ENCODE measurements at places on chromosomes 5 and 9.

DNA sequence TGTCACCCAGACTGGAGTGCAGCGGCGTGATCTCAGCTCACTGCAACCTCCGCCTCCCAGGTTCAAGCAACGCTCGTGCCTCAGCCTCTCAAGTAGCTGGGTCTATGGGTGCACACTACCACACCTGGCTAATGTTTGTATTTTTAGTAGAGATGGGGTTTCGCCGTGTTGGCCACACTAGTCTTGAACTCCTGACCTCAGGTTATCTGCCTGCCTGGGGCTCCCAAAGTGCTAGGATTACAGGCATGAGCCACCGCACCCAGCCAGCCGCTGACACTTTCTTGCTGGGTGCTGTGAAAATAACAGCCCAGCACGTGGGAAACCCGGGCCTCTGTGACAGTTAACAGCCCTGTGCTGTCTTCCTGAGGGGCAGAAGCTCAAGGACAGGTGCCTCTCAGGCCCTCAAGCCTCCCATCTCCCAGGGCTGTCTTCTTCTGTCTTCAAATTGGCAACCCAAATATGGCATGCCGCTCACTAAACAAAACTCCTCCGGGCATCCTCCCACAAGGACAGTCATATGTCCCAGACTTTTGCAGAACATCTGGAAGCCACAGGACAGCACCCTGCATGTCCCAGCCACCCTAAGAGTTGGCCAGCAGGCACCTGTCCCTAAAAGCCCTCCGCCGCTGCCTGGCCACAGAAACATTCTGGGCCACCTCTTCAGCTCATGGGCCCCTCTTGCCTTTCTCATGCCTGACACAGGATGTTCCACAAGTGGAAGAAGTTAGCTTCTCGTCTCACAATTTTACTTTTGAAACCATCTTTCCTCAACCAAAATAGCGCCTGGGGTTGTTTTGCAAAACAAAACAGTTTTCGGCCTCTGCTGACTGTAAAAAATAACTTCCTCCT, 233.6 kb downstream of the SYK start:
- no peak for DNase-seq

GRCh38 chr9:78064075-78064474, 32.5 kb upstream of the GNAQ start:
- no peak for DNase-seq

GRCh38 chr9:83466351-83466750, 71.8 kb downstream of the FRMD3 start:
- DNase-seq: no peak

DNA sequence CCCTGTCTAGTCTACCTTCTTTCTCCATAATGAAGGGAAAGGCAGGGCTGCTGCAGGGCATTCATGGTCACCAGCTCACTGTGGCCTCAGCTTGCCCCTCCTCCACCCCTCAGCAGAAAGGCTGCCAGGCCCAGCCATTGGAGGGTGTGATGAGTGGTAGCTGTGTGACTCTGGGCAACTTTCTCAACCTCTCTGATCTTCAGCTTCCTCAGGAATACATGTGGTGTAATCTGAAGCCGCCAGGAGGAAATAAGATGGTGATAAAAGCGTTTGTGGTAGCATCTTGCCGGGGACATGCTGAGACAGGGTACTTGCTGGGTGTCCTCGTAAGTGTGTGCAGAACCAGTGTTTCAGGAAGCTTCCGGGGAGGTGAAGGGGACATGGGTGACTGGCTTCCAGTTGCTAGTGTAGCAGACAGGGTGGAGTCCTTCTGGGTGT, 9.8 kb downstream of the CXCL14 start:
- no peak for DNase-seq

- DNase-seq: no peak
Observed at GRCh38 chr5:136453199-136453598, 87.9 kb upstream of the TRPC7 start.

GRCh38 chr5:141958113-141958512, at the start of gene PCDH12:
Gene PCDH12 (minus strand): TSS chr5:141958202. CDS start chr5:141957851, 351 bp downstream.
- peak; percentile 48 for DNase-seq

- no peak for DNase-seq
Observed at GRCh38 chr9:9284201-9284600, 1328.6 kb downstream of the PTPRD start.

GRCh38 chr9:92804727-92805126, 40.1 kb upstream of the BICD2 start:
- DNase-seq: no peak

DNA sequence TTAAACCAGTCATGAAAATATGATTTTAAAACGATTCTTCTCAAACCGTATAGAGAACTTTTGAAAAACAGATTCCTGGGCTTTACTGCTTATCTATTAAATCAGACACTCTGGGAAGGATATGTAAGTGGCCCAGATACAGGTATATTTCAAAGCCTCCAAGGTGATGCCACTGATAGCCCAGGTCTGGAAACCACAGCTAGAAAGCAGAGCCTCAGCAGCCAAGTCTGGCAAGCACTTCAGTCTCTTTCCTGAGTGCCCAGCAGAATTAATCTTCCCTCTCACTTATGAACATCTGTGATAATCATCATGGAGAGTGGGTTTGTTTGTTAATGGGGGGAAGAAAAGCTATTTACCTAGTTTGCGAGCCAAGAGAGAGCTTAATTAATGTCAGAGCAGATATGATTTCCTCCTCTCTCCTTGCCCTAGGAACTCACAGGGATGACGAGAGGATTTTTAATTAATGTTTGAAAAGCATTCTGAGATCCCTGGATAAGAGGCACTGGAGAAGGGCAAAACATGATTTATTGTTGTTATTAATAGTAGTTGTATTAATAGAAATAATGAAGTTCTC, 368.4 kb downstream of the TLE1 start:
- DNase-seq: no peak

- no peak for DNase-seq
Observed at GRCh38 chr9:135043345-135043744, 44.1 kb upstream of the OLFM1 start.

DNA sequence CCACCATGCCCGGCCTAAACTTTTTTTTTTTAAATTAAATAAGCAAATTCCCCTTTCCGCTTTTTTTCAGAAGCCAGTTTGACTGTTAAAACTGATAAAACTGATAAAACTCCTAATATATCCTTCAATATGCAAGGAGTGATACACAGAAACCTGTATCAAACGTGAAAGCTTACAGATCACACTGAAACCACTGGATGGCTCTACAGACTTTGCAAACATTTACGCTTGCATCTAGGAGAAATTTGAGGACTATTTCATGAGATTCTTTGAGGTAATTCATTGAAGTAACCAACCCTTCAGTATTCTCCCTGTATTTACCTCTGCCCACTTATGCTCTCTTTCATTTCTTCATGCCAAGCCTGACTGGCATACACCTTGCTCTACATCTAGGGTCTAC, 40.6 kb upstream of the CHD1 start:
- DNase-seq: no peak

GRCh38 chr5:57207681-57208080, 33.8 kb downstream of the GPBP1 start:
- no peak for DNase-seq

- DNase-seq: no peak
Observed at GRCh38 chr5:66658516-66658915, 62.3 kb downstream of the MAST4 start.

- DNase-seq: no peak
Observed at GRCh38 chr5:178434016-178434761, 156.0 kb downstream of the COL23A1 start.

DNA sequence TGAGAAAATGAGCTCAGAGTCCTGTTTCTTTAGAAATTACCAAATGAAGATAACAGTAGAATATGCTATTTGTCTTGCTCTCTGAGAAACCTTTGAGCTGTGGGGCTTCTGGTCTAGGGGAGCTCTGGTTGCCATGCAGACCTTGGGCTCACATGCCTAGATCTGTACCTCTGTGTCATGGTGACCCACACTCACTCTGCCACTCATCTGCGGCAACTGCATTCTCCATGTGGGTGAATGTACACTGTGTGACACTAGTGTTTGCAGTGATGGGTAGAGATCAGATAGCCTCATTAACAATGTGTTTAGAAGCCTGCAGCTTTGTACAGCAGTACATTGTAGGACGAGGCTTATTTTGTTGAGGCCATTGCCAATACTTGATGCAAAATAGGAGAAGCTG, 521.2 kb downstream of the CHSY3 start:
- no peak for DNase-seq

DNA sequence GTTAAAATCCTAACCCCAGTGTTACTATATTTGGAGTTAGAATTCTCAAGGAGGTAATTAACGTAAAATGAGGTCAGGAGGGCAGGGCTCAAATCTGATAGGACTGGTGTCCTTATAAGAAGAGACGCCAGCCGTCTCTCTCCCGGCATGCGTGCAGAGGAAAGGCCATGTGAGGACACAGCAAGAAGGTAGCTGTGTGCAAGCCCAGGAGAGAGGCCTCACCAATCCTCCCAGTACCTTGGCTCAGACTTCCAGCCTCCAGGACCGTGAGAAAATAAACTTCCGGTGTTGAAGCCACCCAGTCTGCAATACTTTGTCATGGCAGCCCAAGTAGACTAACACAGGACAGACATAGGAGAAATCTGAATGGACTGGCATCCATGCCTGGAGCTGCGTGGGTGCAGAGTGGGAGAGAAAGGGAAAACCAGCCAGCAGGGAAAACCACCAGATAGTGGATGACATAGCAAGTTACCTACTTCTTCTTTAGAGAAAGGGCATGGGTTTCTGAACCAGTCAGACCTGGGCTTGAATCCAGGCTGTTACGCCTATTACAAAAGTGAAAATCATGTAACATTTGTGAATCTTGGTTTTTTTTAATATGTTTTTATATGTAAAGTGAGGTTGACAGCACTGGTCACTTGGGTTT, 89.2 kb downstream of the FSTL4 start:
- DNase-seq: no peak

GRCh38 chr5:68303754-68304420, 88.3 kb downstream of the PIK3R1 start:
- no peak for DNase-seq

DNA sequence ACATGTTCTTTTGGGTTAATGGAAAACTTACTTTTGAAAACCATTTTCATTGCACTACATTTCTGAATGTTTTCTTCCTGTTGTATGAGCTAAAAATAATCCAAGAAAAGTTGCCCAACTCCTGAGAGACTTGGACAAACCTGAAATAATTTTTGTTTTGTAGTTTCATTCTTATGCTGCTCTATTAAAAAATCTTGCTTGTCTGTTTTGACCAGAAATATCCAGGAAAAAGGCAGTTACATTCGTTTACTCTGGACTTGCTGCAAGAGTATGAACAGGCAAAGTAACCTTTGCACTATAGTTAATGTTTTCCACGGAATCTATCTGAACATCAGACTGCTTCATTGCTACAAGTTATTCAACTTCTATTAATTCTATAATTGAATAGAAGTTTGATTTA, 200.1 kb upstream of the DAB2 start:
- no peak for DNase-seq

- DNase-seq: no peak
Observed at GRCh38 chr5:141611289-141611688, 7.5 kb downstream of the DIAPH1 start.

DNA sequence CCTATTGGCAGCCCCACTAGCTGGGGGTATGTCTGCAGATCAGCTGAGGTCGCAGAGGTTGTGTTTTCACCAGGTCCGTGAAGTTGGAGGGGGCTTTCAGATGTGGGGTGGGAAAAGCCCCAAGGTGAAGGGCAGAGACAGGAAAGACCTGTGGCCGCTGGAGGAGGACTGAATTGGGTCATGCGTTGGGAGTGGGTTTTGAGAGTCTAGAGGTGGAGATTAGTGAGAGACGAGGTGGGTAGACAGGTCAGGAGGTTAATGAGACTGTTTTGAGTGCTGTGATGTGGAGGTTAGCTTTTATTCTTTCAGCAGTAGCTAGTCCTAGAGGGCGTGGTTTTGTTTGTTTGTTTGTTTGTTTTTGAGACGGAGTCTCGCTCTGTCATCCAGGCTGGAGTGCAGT, 10.3 kb downstream of the SNX30 start:
- DNase-seq: no peak

DNA sequence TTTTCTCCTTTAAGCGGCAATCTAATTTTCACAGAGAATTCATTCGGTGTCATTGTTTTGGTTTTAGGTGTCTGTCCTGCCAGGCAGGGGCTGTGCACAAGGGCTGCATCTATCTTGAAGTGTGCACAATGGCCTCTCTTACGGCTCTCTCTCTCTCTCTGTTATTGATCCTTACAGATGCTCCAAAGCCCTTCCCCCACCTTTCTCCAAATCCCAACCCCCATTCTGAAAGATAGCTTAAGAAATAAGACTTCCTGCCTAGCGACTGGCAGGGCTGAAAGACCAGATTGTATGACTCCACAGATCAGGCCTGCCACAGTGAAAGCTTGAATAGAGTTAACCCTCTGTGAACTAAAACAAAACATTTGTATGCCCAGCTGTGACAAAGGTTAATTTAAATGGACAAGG, 86.5 kb upstream of the NR5A1 start:
- no peak for DNase-seq

GRCh38 chr5:82938901-82939725, 138.1 kb downstream of the TMEM167A start:
- DNase-seq: no peak

GRCh38 chr5:151719228-151720000, 32.7 kb upstream of the SPARC start:
- peak; percentile 40 for DNase-seq

- no peak for DNase-seq
Observed at GRCh38 chr9:125821078-125821477, 73.9 kb downstream of the PBX3 start.

DNA sequence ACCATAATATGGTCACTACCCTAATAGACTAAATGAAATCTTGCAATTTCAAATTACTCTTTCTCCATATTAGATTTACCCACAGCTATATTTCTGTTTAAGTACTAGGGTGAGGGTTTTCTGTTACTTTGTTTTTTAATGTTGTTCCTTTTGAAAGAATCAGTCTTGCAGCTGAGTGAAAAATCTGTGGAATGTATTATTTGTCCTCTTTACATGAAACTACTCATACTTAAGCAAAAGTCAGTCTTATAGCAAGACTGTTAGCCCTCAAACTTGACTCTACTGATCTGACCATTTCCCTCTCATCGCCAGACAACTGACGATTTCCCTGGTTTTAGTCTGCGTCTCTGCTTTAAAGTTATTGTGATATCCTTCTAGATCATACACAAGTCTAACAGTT, 84.0 kb downstream of the PIK3R1 start:
- DNase-seq: no peak

- peak; percentile 67 for DNase-seq
Observed at GRCh38 chr9:83622939-83623678, at the start of gene IDNK. Gene IDNK (plus strand): TSS chr9:83623143. CDS start chr9:83623172, 29 bp downstream.

DNA sequence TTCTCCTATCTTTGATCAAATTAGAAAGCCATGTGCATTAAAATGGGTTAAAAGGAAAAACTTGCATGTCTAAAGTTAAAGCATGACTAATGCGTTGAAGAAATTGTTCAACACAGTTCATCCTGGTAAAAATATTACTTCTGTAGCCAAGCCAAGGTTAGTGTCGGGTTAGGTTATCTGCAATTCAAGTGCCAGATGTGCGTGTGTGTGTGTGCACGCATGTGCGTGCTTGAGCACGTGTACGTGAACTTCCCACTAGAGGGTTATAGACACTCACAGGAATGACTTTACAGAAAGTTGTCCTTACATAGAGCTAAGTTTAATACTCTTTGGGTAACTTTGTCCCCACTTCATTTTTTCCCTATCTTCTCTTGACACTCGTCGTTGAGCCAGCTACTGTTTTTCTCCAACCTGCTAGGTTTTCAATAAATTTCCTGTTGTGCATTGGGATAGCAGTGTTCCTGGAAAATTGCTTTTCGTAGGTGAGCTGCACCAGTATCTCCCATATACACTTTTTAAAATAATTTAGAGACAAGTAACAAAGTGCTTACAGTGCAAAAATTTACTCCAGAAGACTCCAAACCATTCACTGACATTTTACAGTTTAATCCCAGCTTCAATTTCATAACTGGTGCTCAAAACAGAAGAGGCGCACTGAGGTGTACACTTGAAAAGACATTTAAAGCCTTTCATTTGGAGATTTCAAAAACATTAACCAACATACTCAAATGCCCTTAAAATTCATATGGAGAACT, 353.8 kb downstream of the NFIB start:
- DNase-seq: no peak

Measured in activated CD8-positive, alpha-beta T cell treated with anti-CD3 and anti-CD28 coated beads, Interleukin-2, amount 10 ng/mL, durations not matched to agents 7 days and 5 days (primary cell).